ENCODE measurements at places on chromosomes 5 and 9.

GRCh38 chr5:55923177-55923771 lies 71.5 kb downstream of the IL6ST start:
- no peak for DNase-seq

DNA sequence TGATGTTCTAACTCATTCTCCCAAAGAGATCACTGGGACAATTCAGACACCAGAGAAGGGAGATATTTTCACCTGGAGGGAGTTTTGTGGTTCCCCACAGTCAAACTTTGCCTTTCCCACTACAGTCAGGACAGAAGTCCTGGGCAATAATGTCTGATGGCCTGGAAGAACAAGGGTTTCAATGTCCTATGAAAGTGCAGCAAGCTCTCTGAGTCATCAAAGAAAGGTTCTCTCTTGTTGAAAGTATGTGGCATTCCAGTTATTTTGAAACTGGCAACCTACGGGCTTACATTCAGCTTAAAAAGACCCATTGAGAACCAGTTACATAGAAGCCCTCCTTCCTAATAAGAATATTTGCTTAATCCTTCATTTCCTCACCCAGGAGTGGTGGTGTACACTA lies 103.9 kb downstream of the INSYN2B start:
- peak; percentile 29 for DNase-seq

DNA sequence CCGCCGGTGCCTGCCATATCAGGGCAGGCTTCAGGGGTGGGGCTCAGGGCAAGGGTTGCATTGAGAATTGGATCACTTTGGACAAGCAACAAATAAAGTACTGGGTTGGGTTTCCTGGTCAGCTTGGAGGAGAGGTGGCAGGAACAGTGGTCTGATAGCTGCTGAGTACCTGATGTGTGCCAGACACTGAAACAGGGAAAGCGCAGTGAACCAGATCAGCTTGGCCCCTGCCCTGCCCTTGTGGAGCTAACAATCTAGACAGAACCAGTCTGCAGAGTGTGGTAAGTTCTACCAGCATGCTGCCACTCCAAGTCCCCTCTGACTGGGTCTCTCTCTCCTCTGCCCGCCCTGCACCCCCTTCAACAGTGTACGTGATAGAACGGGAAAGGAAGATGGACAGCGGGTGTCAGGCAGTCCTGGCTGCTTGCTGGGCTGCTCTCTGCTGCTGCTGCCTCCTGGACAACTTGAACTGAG lies 53.4 kb downstream of the CYSTM1 start:
- no peak for DNase-seq

- no peak for DNase-seq
Observed at GRCh38 chr5:68377733-68378132, 162.2 kb downstream of the PIK3R1 start.

- no peak for DNase-seq
Observed at GRCh38 chr5:112584781-112585180, 152.9 kb upstream of the APC start.

GRCh38 chr9:75242426-75242825 lies 154.1 kb downstream of the OSTF1 start:
- DNase-seq: no peak

- DNase-seq: peak; percentile 6
Observed at GRCh38 chr5:44770780-44771717, 37.7 kb upstream of the MRPS30 start.

DNA sequence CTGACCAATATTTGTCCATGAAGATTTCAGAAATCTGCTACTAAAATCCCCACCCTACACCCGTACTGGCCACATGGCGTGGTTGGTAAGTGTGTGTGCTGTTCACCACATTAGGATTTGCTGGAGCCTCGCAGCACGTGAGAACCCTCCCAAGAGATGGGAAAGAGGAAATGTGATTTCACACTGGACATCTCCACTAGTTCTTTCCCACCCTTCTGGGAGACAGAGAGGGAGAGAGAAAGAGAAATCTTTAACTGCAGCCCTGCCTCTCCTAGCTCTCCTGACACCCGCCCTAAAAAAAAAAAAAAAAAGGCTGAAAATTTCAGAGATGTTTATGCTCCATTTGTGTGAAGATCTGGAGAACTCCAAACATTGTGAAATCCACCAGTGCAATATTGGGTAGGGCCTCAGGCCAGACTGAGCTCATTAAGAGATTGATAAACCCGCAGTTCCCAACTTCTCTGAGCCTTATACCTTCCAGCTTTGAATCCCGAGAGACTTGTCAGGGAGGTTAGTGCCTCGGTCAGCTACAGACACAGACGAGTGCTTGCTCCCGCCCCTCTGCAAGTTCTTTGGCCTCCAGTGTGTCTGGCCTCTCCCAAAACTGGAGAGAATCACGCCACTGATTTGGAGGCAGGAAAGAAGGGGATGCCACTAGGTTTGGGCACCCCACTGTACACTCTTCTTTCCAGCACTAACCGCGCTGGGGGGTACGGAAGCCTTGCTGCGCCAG lies 1.9 kb downstream of the SPRY4 start:
- peak; percentile 70 for DNase-seq

DNA sequence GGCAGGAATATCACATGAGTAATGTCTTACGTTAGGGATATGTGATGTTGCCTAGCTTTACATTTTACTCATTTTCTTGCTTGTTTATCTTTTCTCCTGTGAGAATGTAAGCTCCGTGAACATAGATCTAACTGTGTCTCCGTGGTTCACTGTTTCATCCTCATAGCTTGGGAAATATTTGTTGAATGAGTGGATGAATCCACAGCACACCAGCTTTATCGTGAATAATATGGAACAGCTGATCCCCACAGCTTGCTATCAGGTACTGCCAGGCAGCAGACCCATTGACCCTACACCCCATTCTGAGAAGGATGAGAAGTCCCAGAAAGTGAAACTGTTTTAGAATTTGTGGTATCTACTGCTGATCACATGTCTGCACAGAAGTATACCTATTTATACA lies 106.8 kb upstream of the FBN2 start:
- peak; percentile 85 for DNase-seq

GRCh38 chr9:127898433-127899127 lies 823 bp downstream of the ST6GALNAC6 start:
- peak; percentile 87 for DNase-seq

DNA sequence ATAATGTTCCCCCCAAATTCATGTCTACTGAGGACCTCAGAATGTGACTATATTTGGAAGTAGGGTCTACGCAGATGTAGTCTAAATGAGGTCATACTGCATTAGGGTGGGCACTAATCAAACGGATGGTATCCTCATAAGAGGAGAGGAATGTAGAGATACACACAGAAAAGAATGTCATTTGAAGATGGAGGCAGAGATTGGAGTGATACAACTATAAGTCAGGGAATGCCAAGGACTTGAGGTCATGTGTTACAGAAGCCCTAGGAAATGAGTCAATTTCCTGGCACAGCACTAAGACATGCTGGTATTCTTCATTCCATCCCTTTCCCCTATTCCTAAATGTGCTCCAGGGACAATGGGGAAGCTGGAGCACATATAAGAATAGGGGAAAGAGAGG lies 758 bp upstream of the PDCD1LG2 start:
- peak; percentile 99 for DNase-seq

GRCh38 chr5:91106842-91107511 lies 276.1 kb downstream of the ARRDC3 start:
- DNase-seq: no peak

GRCh38 chr5:137935694-137936093 lies 46.4 kb downstream of the PKD2L2 start:
- no peak for DNase-seq

GRCh38 chr9:34289159-34289558 lies 39.9 kb downstream of the KIF24 start:
- no peak for DNase-seq

DNA sequence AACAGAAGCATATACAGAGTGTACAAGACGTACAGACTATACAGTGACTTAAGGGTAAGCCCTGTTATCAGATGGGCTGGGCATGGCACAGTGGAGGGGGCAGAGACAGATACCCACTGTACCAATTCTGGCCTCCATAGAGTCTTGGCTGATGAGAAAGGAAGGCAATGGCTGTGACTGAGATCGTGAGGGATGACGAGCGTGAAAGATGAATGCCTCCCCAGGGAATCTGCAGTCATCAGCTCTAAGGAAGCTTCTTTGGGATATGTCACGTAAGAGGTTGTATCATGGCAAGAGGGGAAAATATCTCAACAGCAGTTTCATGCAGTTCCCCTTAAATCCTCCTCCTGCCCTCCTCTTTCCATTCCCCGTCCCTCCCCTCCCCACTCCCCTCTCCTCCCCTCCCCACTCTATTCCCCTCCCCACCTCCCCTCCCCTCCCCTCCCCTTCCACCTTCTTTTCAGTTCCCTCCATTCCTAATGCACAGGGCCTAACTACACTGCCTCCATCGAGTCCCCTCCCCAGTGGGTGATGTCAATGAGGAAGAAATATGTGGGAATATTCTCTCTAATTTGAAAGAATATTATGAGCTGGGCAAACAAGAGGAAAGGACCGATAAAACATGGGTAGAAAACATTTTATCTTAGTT lies 226.4 kb upstream of the DAP start:
- DNase-seq: peak; percentile 48

- DNase-seq: no peak
Observed at GRCh38 chr5:107524111-107524510, 146.6 kb downstream of the EFNA5 start.

GRCh38 chr5:142016556-142016955 lies 3.7 kb upstream of the GNPDA1 start:
- no peak for DNase-seq

GRCh38 chr5:72241346-72242003 lies 78.6 kb downstream of the MRPS27 start:
- no peak for DNase-seq

GRCh38 chr9:129655696-129656095 lies 9.8 kb upstream of the PRRX2 start:
- no peak for DNase-seq

DNA sequence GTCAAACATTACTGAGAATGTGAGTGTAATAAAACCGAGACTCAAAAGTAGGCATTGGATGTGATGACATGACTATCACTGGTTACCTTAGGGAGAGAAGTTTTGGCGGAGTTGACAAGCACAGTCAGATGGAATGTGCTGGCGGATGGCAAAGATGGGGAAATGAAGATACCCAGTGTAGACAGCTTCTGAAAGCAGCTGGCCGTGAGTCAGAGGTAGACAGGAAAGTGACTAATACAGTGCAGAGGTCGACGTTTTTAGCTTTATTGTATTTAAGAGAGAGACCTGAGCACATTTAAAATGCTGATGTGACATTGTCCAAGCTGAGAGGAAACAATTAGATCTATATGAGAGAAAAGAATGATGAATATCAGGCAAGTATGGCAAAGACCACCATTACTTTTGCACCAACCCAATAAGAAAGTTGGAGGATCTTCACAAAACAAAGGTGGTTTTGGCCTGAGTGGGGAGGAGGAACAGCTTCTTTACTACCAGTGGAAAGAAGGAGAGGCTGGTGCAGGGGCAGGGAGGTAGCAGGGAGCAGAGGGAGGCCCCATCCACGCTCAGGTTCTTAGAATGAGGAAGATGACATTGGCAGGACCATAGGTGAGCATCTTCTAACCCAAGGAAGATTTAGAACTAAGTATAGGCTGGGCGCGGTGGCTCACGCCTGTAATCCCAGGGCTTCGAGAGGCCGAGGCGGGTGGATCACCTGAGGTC lies 36.7 kb upstream of the KCNIP1 start:
- peak; percentile 85 for DNase-seq

- no peak for DNase-seq
Observed at GRCh38 chr5:94175912-94176311, 434.5 kb upstream of the POU5F2 start.

DNA sequence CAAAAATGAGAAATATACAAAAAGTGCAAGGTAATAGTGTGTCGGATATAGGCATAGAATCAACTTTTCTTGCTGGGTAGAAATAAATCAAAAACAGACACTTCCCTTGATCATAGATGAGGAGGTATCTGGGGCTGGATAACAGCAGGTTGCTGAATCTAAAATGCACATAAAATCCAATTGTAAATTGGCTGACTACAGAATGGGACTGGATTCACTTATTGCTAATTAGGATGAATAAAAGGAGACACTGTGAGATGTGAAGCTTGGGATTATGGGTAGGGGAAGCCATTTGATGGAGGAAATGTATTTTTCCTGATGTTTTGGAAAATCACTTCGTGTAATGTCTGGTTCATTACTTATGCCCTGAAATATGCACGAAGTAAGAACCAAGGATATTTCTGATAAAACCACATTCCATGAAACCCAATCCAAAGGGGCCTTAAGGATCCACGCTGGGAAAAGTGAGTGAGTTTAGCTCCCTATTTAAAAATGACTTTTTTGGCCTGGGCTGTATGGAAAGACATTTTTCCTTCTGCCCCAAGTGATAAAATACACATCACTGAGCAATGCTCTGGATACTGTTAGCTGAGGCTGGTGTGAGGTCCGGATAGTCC lies 136.1 kb downstream of the MARCHF11 start:
- DNase-seq: peak; percentile 58

GRCh38 chr9:93263334-93264229 lies 79.6 kb downstream of the WNK2 start:
- no peak for DNase-seq

- DNase-seq: no peak
Observed at GRCh38 chr9:35835766-35836165, 6.7 kb downstream of the TMEM8B start.

DNA sequence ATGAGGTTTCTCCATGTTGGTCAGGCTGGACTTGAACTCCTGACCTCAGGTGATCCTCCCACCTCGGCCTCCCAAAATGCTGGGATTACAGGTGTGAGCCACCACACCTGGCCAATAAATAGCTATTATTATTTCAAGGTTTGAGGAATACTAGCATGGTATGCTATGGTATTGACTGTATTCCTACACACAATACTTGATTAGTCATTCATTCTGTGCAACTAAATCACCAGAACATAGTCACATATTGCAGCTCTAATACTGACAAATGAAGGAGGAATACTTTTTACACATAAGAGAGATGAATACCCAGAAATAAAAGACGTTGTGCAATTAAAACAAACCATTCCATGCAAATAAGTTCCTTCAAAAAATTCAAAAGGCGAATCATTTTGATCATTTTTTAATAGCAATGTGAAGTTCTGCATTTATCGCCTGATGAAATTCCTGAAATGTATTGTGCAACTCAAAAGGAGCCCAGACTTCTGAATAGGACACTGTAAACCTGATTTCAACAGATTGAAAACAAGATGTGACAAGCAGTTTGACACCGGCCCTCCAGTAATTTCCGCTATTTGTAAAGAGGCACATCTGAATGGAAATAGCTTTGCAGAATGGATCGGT lies 687.4 kb upstream of the SEMA6A start:
- DNase-seq: no peak

DNA sequence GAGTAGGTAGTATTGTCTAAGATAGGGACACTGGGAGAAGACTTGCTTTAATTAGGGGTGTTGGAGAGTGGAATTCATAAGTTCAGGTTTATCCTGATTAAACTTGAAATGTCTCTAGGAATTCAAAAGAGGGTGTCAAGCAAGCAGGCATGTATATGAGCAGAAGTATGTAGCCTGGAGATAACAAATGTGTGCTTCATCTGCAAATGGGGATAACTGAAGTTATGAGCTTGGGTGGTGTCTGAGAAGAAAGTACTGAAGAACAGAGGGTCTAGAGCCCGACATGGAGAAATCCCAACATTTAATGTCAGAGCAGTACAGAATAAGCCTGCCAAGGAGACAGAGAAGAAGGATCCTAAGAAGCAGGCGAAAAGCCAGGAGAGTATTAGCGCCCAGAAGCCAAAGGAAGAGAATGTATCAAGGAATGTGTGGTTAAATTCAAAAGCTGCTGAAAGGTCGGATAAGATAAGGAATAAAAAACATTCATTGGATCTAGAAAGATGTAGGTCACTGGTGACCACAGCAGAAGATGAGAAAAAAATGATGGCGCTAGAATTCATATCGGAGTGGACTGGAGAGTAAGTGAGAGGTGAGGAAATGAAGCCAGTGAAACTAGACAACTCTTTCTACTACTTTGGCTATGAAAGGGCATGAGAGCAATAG lies 401.5 kb upstream of the PIK3R1 start:
- DNase-seq: peak; percentile 45

Data from fibroblast of skin of scalp (primary cell).